ENCODE measurements at places on chromosomes 6 and 20.

DNA sequence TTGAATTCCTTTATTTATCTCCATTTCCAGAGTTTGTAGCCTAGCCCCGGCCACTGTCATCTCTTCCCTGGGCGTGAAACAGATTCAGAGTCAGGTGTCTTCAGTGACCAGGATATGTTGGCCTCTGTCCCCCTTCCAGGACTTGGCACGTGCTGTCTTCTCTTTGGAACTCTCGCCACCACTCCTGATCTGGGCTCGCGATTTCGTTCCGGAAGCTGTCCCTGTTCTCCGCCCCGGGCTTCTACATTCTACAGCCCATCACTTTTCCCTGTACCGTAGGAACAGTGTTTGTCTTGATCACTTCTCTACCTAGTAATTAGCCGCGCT, 739 bp downstream of the GSS start:
- no peak for DNase-seq

DNA sequence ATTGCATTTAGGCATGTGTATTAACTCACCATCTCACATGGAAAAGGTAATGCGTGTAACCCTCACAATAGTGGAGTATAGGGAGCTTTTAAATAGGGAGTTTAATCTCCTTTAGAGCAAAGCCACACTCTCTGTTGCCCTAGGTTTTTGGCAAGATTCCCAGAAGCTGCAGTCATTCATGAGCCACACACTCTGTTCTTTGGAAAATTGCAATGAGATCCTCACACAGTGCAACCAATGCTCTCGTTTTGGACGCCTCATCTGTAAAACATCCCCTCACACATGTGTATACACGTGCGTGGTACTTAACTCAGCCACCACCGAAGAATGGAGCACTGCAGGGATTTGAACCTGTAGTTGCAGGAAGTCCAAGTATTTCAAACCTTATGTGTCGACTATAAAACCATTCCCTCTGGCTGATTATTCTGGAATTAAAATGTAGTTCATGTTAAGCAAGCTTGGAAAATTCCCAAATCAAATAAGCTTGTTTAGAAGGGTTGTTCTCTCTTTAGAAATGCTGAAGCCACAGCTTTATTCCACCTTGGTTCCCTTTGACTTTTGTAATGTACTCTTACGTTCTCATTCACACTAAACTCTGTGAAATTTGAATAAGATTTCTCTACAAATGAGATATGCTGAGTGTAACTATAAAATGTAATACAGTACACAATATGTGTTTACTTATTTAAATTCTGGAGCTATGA, 489.8 kb upstream of the MANEA start:
- DNase-seq: no peak

DNA sequence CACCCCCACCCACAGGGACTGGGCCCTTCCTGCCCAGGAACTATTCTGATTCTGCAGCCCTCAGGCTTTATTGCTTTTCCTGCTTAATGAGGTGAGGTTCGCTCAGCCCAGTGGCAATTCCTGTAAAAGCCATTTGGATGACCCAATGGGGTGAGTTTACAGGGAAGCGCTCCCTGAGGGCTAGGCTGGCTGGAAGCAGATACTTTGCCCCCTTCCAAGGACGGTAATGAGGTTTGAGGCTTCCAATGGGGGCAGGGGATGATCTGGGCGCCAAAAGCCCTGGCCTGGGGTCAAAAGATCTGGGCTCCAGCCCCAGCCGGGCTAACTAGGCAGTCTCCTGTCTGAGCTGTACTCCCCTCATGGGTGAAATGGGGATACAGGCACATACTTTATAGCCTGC, 41.8 kb downstream of the RIPOR3 start:
- no peak for DNase-seq

- DNase-seq: no peak
These were observed 422.1 kb downstream of the GJA1 start for GRCh38 chr6:121857551-121857950.

DNA sequence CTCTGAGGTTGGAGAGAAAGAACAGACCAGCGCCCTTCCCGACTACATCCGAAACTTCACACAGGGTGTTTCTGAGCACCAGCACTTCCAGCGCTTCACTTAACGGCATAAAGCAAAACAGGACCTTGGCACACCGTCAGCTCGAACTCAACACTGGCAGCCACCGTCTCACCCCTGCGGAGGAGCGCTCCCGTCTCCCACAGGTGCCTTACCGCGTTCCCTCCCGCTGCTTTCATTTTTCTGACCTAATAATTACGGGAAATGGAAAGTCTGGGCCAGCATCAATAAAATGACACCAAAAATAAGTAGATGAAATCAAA, 37.7 kb upstream of the SYNJ2 start:
- DNase-seq: no peak

DNA sequence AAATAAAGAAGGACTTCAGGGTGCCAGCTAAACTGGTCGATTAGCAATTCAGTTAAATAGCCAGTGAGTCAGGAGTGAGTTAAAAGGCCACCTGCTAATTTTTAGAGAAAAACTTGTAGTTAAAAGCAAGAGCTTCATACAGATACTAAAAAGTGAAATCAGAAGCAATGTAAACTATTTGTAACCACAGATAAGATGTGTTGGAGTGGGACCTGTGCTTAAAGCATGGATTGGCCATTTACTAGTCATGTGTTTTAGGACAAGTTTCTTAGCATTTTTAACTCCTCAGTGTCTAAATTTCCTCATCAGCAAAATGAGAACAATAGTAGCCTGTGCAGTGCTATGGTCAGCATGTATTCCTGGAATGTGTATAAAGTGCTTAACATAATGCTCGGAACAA, 23.8 kb upstream of the HDDC2 start:
- DNase-seq: no peak

DNA sequence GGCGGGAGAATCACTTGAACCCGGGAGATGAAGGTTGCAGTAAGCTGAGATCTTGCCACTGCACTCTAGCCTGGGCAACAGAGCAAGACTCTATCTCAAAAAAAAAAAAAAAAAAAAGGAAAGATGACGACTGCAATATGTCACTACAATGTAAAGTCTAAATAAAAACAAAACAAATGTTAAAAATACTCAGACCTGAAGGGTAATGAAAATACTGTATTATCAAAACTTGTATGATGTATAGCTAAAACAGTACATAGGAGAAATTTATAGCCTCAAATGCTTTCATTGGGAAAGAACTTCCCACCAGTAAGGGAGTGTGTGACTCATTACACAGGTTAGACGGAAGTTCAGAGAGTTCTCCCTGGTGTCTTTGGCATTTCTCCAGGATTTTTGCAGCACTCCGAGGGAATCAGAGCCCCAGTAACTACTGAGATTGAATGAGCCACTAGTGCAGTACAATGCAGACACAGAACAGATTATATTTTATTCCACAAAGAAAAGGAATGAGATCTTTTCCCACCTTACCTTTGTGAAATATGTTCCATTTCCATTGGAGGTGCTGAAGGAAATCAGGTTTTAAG, 12.5 kb upstream of the RALGAPB start:
- DNase-seq: no peak

GRCh38 chr20:1648101-1648500, 9.5 kb downstream of the SIRPG start:
- no peak for DNase-seq

DNA sequence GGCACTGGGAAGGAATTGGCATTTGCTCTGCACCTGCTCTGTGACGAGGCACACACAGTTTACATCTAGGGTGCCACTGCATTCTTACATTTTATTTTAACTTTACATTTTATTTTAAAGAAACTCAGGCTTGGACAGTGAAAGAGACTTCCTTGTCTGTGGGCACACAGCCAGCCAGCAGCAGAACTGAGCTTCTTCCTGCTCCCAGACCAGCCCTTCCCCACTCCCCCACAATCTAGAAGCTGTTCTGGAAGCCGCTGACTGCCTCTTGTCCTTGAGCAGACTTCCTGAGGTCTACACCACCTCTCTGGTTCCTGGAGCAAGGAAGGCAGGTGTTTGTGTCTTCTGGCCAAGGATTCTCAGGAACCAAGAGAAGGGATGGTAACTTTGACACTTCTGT, 27.9 kb upstream of the CD93 start:
- no peak for DNase-seq

- no peak for DNase-seq
These were observed 2.3 kb upstream of the KIF16B start for GRCh38 chr20:16575390-16576140.

- no peak for DNase-seq
These were observed 570.4 kb upstream of the GJE1 start for GRCh38 chr6:141562186-141562811.

- DNase-seq: no peak
These were observed 171.2 kb upstream of the SUPT3H start for GRCh38 chr6:45548657-45549515.

All from stimulated activated CD8-positive, alpha-beta memory T cell treated with anti-CD3 and anti-CD28 coated beads, Interleukin-7, amount 100 ng/mL, for 1 hour (primary cell).